CD4-positive, alpha-beta T cell treated with Interleukin-10 for 1 hour (primary cell): ENCODE measurements at places on chromosomes 16 and 17.

DNA sequence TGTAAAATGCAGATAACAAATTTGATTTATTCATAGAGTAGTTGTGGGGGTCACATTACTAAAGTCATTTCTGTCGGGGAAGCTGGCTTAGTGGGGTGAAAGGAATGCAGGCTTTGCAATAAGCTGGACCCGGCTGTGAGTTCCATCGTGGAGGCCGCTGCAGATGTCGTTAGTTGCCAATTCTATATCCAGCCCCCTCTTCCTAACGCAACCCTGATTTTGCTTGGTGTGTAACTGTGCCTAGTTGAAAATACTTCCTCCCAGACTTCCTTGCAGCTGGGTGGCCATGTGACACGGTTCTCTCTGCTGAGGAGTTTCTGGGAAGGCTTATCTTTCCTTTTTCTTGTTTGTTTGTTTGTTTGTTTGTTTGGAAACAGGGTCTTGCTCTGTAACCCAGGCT lies 4.5 kb downstream of the MFSD6L start:
- no peak for DNase-seq

DNA sequence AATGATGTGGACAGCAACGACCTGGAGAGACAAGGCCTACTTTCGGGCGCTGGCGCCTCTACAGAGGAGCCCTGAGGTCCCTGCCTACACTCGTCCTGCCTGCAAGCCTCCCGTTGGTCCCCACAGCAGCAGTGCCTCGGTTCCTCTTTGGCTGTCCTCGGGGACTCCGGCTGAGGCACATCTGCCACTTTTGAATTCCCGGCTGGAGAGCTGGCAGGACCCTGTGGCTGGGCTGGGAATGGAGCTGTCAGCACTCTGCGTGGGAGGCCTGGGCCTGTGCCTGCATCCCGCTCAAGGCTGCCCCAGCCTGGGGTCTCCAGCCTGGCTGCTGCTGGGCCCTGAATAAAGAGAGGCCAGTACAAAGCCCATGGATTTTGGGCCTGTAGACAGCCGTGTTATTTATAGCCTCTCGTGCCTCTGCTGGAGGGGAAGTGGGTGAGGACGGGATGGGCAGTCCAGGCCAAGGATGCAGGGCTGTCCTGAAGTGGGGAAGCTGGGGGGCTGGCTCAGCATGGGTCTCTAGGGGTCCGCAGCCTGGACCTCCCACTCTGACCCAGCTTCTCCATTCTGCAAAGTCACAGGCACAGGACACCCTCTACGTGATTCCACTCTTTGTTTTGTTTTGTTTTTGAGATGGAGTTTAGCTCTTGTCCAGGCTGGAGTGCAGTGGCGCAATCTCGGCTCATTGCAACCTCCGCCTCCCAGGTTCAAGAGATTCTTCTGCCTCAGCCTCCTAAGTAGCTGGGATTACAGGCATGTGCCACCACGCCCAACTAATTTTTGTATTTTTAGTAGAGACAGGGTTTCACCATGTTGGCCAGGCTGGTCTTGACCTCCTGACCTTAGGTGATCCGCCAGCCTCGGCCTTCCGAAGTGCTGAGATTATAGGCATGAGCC lies 10.6 kb upstream of the SPNS2 start:
- no peak for DNase-seq

DNA sequence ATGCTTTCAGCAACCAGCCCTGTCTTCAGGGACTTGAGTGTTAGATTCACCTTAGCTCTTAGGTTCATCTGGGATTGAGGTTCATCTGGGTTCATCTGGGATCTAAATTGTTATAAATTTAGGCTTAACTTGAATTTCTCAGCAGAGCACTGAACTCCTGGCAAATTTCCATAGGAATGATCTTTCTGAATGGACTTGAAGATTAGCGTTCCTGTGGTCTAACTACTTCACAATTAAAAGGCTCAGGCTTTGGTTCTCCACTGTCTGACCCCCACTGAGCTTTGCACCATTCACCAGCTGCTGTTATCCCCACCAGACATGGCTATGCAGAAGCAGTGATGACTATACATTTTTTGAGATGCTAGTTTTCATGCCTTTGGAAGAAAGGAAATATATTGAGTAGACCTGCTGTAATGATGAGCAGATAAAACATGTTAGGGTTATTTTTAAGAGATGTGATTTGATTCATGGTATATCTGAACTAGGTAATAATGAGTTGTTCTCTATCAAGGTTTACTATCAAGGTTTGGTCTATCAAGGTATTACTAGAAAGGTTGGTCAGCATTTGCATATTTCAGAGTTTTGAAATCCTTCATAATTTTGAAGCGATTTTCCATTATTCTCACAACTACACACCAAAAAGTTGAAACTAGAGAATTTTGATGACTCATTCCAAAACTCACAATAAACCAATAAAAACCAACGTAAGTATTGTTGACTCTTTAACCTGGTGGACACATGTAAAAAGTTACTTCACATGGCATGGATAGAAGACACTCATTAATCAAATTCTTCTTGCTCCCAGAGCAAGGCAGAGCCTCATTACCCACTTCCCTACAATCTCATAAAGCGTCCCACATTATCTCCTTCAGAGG lies 71.7 kb downstream of the SNX11 start:
- DNase-seq, result no peak

DNA sequence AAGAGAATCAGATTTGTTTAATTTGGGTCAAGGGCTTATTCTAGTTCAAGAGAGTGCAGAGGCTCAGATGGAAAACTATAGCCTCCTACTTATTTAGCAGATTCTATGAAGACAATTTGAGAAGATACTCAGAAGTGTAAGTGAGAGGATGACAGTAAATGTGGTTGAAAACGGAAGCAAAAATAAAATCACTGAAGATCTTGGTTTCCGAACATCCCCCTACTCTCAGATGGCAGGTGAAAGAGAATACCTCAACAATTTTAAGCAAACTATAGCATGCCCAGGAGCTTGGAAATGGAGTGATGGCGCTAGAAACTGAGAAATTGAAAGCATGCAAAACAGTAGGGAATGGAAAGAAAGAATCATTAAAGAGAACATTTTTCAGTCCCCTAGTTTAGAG lies 705.5 kb upstream of the CDH8 start:
- no peak for DNase-seq

DNA sequence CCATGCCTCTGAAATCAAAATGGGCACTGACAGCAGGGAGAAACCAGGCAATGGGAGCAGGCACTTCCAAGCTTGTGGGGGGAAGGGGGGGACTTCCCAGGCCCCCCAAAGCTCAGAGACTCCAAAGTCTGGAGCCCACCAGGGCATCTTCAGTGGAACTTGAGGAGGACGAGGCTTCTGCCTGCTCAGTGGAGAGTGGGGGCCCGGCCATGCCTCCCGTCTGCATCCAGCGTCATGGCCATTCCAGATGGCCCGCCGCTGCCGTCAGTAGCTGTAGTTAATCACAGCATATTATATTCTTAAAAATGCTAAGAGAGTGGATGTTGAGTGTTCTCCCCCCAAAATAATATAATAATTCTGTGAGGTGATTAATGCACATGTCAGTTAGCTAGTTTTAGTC lies 315.2 kb downstream of the KCNJ2 start:
- DNase-seq, result no peak

- DNase-seq, result no peak
These were observed 800.0 kb downstream of the KCNJ18 start for GRCh38 chr17:22492331-22492730.

DNA sequence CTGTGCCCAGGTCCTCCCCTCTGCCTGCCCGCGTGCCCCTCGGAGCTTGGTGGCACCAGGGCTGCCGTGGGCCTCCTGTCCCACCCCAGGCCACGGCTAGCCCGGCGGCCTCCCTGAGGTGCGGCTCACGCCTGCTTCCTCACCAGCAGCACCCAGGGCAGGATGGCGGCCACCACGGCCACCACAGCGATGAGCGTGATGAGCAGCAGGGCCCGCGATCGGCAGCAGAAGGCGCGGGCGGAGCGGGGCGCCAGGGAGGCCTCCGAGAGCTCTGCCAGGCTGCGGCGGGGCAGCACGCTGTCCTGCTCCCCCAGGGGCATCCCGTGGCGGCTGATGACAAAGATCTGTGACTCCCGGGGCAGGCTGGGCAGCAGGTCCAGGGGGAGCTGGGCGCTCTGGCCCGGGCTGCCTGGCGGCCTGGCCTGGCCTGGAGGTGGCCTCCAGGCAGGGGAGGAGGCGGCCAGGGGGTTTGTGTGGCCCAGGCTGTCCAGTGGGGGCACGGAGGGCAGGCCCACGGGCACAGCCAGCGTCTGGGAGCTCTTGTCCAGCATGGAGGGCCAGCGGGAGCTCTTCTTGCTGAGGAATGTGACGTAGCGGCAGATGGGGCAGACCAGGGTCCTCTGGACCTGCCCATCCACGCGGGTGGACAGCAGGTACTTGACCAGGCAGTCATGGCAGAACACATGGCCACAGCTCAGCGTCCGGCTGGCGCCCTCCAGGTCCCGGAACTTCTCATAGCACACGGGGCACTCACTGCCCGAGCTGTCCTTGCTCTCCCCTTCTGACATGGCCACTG lies 4.8 kb downstream of the RNF222 start:
- DNase-seq, result no peak

DNA sequence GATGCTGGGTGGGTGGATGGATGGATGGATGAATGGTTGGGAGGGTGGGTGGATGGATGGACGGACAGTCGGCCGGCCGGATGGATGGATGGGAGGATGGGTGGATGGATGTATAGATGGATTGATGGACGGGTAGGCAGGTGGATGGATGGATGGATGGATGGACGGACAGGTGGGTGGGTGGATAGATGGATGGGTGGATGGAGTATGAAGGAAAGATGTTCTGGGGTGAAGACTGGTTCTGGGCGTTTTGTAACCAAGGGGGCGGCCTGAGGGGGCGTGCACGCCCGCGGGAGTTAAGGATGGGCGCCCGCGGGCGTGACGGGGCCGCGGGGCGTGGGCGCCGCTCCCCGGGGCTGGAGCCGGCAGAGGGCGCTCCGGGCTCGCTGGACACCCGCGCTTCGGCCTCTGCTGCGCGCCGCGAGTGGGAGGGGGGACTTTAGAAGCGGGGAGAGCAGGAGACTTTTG lies at the start of gene NECAB2:
Gene NECAB2 (plus strand): TSS at position 407 of the 468 bp plus-strand sequence. CDS start 405 bp downstream, outside the sequence.
- no peak for DNase-seq

- DNase-seq, result no peak
These were observed 31.5 kb upstream of the EMP2 start for GRCh38 chr16:10611825-10612342.

DNA sequence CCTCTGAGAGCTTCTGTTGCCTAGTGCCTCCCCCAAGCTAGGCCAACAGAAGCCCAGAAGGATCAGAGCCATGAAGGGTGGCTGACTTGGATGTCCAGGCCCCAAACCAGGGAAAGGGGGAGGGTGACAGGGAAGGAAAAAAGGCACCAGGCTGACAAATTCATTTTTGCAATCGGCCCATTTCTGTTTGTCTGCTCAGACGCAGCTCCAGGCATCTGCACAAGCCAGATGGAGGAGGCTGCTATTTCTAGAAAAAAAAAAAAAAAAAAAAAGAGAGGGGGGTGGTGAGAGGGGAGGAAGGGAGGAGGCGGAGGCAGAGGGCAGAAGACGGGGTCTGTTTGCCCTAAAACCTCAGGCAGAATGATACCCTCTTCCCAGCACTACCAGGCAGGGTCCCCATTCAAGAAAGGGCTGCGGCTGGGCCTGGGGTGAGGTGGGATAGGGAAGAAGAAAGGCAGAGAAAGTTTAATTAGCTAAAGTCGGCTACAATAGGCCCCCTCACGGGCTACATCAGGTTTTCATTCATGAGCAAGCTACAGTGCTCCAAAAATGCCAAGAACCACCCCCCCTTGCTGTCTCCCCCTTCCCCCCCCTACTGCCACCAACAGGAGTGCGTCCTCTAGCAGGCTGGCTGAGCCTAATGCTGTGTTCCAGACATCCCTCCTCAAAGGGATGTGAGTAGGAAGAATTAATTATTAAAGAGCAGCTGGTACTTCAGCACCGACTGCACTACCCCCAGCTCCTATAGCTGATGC lies 2.4 kb downstream of the HDAC5 start:
- no peak for DNase-seq

- DNase-seq, result peak; percentile 82
These were observed 4.7 kb downstream of the ITGAE start for GRCh38 chr17:3796110-3796821.

DNA sequence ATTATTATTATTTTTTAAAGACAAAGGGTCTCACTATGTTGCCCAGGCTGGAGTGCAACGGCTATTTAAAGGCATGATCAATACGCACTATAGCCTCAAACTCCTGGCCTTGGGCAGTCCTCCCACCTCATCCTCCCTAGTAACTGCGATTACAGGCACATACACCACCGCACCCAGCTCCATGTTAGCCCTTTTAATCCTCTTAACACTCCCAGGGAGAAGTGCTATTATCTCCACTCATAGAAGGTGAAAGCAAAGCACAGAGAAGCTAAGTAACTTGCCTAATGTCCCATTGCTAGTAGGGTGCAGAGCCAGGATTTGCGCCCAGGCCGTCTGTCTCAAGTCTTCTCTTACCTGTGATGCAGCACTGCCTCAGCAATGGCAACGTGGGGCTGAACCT lies 5.0 kb downstream of the HAS3 start:
- DNase-seq, result no peak

DNA sequence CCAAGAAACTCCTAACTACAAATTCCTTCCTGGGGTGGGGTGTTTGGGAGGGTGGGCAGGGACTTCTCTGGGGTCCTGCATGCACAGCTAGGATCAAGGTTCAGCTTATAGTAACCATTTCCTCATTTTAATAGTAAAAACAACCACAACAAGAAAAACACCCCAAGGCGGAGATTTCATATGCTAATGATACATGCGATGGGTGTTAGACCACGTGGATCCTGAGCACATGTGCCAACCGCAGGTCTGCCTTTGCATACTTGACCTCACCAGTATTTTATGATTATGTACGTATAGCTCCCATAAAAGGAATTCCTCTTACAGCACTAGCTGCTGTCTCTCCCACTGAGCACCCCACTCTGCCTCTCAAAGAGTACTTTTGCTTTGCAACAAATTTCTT lies 1.9 kb downstream of the KRTAP4-11 start:
- no peak for DNase-seq

GRCh38 chr16:72068930-72069329 lies 5.9 kb downstream of the HPR start:
- DNase-seq, result no peak

DNA sequence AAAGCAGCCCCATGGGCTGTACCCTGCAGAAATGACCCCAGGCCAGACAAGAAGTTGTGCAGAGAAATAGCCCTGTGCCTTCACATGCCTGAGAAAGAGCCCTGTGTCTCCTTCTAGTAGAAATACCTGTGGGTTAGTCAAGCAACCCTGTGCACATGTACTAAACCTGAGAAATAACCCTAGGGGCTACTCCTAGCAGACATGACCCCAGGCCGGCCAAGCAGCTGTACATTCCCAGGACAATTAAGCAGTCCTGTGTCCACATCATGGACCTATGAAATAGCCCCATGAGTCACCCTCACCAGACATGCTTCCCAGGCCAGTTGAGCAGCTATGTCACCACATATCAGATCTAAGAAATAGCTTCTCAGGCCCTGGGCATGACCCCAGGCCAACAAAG lies 519.7 kb upstream of the CA10 start:
- DNase-seq, result no peak

GRCh38 chr17:43676471-43676870 lies 14.7 kb upstream of the MEOX1 start:
- DNase-seq, result no peak
